IMR-90 (cell line): ENCODE measurements at places on chromosomes 1 and 21. TPM values are rescaled to one million over a fixed set of nuclear protein-coding genes. Genes with fewer than 3 reads are reported as not detected.

DNA sequence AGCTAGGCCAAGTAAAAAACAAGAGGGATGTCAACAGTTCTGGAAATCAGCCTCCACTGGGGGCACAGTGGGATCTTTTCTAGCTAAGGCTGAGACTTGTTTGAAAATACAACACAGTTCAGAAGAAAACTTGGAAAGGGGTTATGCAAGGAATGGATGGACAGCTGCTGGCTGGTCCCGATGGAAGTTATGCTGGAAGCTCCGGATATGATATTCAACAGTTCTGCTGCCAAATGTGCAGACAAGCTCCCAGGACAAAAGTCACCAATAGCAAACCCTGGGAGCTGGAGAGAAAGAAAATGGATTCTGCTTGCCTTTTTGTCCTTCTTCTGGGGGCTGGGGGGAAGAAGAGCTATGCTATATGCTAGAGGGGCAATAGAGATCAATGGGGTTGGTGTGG, 14.3 kb downstream of the LMX1A start:
- DNase-seq = no peak

DNA sequence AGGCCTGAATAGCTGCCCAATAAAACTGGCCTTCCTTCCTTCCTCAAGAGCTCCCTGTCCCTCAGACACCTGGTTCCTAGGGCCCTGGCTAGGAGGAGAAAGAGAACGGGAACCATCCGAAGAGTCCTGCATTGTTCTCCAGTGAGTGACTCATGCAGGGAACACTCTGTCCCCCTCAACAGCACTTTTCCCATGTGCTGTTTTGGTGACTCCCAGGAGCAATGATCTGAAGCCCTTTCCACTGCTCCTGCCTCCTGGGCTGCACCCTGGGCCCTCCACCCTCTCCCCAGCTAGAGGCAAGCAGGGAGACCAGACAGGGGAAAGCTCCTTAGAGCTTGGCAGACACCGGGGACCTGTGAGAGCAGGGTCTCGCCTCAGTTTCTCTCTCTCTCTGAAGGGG, 18.9 kb downstream of the TNNT2 start:
- peak; percentile 3 for DNase-seq

The KRTAP8-1 gene
- not detected in 2 replicates for polyA plus RNA-seq

The SGIP1 gene
- 40.7 and 42.7 TPM in 2 replicates for polyA plus RNA-seq

DNA sequence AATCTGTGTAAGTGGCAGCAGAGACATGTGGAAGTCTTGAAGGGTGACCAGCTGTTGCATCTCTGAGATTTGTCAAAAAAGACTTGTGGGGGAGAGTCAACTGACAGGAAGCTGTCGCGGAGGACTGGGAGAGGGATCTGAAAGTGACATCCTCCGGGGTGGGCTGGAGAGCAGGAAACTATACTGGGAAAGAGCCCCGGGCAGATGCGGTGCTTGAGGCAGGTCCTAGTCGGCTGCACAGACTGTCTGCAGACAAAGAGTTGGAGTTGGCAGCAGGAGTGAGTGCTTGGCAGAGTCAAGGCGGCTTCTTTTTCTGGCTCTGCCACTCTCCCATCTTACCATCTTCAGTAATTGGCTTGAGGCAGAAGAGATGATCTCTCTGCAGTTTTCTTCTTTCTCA, 294.0 kb upstream of the C1orf87 start:
- DNase-seq = no peak

DNA sequence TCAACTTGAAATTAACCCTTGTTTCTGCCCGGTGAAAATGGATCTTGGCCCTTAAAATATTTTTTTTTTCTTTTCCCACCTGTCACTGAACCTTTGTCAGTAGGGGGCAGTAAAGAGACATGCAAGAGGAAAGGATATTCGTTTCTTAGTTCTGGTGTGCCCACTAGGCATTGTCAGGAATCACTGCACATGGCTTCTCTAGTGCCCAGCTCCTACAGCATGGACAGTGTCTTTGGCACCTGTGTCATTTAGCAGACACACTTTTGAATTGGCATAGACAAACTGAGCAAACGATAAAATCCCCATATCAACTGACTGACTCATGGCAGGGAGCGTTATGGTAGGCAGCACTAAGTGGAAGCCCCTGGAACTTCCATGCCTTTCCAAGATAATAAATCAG, 1048.1 kb downstream of the BRINP3 start:
- DNase-seq = peak; percentile 52

DNA sequence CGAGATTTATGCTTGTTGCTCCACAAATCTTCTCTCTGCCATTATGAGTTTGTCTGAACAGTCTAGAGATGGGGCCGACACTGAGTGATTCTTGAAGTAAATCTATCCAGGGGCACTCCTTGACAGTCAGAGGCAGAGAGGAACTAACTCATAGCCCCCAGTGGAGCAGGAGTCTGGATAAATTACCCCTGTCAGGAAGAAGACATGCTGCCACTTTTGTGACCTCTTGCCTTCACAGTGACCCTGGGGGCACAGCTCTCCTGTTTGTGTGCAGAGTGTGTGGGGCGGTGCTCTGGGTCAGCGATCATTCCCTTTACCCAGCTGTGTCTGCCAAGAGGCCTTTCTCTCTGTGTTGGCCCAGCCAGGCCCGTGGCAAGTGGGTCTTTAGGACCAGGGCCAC, 29.5 kb downstream of the PEX14 start:
- DNase-seq = no peak

DNA sequence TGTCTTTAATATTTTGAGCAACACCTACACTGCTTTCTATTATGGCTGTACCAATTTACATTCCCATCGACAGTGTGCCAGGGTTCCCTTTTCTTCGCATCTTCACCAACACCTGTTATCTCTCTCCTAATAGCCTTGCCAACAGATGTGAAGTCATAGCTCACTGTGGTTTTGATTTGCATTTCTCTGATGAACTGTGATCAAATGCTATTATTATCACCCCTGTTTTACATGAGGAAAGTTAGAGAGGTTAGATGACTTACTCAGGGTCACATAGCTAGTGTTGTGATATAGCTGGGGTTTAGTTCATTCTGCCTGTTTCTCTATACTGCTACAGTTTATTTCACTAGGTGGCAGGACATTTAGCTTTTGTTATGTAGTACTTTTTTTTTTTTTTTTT, 204.1 kb downstream of the FMN2 start:
- DNase-seq = peak; percentile 64

DNA sequence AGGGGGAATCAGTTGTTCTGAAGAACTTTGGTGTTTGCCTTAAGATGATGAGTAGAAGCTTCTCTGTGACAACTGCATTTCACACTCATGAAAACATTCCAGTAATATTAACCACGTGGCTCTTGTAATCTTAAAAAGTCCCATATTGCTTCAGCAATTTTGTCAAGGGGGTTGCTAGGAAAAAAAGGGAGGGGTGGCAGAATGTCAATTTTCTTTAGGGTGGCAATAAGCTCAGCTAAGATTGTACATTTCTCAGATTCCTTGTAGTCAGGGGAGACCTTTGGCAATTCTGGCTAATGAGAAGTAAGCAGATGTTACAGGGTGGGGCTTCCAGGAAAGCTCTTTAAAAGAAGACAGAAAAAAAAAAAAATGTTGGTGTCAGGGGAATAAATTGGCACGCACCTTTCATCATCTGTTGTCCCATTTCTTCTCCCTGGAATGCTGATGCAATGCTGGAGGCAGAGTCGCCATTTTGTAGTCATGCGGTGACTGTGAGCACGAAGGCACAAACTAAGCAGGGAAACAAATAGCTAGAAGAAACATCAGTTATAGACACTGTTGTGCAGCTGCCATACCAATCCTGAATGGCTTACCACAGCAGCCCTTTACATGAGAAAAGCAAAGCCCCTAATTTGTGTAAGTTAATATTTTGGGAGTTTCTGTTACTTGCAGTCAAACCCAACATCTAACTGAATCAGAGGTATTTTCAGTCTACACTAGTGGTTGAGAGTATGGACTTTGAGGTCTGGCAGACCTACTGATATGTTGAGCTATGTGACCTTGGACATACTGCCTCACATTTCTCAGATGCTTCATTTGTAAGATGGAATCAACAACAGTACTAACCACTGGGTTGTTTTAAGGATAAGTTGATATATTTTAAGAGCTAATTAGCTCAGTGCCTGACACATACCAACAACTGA, 56.1 kb upstream of the MRPS6 start:
- DNase-seq = no peak

GRCh38 chr1:184940226-184940625, 34.1 kb downstream of the NIBAN1 start:
- DNase-seq = peak; percentile 37

The C1QB gene
- not detected in 2 replicates for polyA plus RNA-seq

DNA sequence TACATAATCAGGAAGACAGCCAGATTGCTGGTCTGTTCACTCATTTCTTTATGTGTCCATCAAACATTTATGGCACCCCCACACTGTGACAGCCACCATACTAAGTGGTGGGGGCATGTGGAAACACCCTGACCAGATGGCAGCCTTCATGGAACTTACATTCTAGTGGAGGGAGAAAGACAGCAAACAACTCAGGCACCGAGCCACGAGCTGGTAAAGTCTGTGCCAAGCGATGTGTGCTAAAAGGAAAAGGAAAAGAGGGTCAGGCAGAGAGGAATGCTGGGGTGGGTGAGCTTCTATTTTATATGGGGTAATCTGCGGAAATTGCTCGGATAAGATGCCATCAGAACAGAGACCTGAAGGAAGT, 33.2 kb upstream of the CD2 start:
- DNase-seq = no peak

DNA sequence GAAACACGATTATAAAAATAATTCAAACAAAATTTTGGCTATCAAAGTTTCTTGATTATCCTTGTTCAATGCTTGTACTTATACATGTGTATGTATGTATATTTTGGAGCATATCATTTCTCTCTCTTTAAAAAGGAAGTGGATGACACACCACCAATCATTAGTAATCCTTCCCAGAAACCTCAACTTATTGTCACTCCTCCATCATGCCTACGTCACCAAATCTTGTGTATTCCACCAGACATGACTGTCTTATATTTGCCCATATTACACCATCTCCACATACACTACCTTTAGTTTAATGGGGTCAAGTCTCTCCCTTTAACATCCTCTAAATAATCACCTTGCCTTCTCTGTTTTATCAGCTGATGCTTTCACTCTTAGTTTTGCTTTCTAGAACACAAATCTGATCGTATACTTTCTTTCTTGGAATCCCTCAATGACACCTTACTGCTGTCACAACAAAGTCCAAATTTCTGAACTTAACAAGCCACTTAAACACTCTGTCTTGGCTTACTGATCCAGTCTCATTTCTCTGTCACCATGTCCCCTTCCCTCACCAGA, 124.0 kb downstream of the BRINP3 start:
- DNase-seq = peak; percentile 69

The DYNLT5 gene
- polyA plus RNA-seq = 0.09 and 0.12 TPM in 2 replicates

DNA sequence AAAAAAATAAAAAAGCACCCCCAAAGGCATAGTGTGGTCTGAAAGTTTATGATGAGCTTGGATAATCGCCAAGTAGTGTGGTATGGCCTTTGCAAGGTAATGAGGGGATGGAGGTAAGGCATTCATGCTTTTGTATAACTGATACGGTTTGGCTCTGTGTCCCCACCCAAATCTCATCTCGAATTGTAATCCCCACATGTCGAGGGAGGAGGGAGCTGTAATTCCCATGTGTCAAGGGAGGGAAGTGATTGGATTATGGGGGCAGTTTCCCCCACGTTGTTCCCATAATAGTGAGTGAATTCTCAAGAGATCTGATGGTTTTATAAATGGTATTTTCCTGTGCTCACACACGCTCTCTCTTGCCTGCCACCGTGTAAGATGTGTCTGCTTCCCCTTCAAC, 215.5 kb downstream of the NFIA start:
- DNase-seq = no peak

The CYP4A11 gene
- polyA plus RNA-seq = not detected in 2 replicates

GRCh38 chr1:38059635-38060250, 13.2 kb upstream of the POU3F1 start:
- no peak for DNase-seq

GRCh38 chr1:18198260-18198659, 90.7 kb downstream of the IGSF21 start:
- DNase-seq = no peak

DNA sequence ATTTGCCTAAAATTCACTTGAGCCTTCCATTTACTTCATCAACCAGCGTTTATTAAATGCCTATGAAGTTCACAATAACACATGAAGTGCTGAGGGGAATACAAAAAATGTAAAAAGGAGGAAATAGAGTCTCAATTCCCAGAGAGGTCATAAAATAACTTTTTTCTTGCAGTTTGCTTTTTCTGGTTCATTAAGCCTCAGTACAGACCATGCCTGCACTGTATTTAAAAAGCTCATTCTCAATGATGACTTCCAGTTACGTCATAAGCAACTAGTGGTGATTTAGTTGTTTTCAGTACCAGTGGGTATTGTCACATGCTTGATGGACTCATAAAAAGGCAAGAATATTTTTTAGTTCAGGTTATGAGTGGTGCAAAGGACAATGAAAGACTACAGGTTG, 160.1 kb upstream of the UBE2U start:
- DNase-seq = no peak

- DNase-seq = no peak
Observed at GRCh38 chr1:91872559-91873081, 13.3 kb downstream of the TGFBR3 start.

DNA sequence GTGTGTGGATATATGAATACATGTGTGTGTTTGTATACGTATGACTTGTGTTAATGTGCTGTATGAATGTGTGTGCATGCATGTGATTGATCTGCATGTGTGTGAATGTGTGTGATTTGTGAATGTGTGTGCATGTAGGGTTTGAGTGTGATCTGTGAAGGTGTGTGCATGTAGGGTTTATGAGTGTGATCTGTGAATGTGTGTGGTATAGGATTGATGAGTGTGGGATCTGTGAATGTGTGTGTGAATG, 88.2 kb downstream of the STUM start:
- DNase-seq = no peak

DNA sequence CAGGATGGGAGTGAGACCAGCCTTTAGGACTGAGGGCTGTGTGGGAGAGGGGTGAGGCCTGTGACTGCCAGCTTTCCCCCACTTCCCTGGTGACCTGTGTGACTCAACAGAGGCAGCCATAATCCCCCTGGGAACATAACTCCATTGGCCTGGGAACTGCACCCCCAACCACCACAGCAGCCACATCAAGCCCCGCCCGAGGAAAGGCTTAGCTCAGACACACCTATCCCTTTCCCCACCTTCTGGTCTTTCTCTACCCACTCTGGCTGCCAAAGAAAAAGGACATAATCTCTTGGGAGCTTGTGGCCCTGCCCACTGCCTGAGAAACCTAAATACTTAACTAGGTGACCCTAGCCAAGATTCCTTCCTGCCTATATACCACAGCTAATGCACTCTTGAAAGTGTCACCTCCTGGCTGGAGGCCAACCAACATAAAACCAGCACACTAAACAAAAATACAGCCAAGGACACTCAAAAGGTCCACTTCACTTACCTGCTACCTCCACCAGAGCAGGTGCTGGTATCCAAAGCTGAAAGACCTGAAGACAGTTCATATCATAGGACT, 406.6 kb upstream of the CAMK1G start:
- DNase-seq = no peak

The LEFTY1 gene
- not detected in 2 replicates for polyA plus RNA-seq

The PCAT6 gene
- 5.8 and 5.9 TPM in 2 replicates for polyA plus RNA-seq

The PMVK gene
- polyA plus RNA-seq = 28.1 and 31.8 TPM in 2 replicates

The NBPF3 gene
- 6.7 and 8.7 TPM in 2 replicates for polyA plus RNA-seq
